ENCODE measurements at places on chromosomes 16 and 17.

- DNase-seq, result no peak
Observed at GRCh38 chr17:57669671-57670529, 75.2 kb downstream of the CCDC182 start.

DNA sequence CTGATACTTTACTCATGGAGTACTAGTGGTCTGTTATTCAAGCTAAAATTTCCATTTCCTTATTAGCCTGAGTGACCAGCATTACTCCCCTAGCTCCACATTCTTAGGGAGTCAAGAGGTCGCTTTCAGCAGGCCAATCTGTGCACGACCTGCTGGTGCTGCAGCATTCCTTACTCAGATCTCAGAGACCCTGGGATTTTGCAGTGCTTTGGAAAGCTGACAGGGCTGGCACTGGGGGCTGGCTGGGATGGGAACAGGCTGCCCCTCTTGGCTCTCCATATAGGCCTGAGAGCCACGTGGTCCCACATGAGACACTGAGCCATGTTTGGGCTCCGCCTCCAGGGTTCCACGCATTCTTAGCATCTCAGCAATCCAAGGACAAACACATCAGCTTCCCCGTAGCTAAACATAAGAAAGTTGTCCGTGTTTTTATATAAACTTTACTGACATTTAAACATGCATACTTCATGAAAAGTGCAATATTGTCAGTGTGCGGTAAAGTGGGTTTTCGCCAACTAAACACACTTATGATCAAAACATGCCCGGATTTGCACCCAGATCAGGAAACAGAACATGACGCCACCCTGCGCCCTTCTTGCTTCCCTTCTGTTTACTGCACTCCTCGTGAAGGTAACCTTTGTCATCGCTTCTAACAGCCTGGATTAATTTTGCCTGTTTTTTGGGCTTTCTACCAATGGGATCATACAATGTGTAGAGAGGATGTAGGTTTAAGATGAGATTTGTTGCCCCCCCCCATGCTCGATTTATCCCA, 254.5 kb upstream of the CACNG5 start:
- DNase-seq, result no peak

DNA sequence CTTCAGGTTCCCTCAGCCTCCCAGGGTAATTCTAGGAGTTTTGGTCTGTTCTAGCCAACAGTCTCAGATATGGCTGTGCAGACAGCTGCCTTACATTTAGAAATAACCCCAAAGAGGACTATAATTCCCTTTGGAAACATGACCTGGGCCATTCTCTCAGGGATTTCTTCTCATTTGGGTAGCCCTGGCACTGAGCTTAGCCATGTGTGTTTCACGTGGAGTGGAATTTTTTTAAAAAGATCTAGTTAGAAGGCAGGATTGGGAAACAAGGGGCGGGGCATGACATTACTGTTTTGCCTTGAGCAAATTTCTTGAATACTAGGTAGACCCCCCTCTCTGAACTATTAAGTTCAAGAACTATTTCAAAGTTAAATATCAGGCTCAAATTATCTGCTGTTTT, 29.6 kb upstream of the MRC2 start:
- peak; percentile 58 for DNase-seq

GRCh38 chr17:33593991-33594390, 300.9 kb upstream of the ASIC2 start:
- DNase-seq, result no peak

GRCh38 chr17:69535016-69535570, 120.6 kb downstream of the MAP2K6 start:
- no peak for DNase-seq

DNA sequence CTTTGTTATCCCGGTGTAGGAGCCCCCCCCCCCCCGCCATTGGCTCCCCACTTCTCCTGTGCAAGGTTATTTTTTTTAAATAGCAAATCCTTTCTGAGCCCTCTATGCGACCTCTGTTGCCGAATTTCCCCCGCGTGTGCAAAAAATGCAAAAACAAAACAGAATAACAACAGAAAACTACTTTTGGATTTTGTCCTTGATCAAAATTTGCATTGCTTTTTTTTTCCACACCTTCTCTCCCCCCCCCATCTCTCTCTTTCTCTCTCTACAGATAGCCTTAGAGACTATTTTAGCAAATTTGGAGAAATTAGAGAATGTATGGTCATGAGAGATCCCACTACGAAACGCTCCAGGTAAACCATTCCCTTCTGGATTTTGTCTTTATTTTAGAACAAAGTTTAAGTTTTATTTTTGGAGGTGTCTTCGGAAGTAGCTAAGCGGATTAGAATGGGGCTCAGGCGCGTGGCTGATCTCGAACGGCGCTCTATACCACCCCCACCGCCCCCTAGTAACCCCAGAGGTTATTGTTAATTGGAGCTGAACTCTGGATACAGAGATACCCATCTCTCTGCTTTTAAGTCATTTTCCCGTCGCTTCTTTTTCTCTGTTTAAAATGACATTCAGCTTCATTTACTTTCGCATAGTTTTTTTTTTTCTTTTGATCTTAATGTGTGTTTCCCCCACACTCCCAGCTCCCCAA, 1.0 kb downstream of the MSI2 start:
- DNase-seq, result no peak

GRCh38 chr17:63378411-63379375, 67.4 kb downstream of the CYB561 start:
- DNase-seq, result no peak

DNA sequence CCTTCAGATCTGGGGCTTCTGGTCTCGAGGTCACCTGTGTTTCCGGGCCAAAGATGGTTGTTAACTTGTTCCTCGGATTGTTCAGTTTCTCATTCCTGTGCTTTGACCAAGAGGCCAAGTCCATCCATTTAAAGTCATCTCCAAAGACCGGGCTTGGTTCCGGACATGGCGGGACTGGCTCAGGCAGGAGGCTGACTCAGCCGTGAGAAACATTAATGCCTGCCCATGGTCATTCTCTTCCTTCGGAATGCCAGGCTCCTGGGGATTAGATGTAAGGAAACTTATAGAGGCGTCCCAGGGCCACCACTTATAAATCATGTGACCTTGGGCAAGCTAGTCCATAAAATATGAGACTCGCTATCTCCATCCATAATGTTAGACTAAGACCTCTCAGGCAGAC, 13.6 kb upstream of the NKD1 start:
- DNase-seq, result no peak

DNA sequence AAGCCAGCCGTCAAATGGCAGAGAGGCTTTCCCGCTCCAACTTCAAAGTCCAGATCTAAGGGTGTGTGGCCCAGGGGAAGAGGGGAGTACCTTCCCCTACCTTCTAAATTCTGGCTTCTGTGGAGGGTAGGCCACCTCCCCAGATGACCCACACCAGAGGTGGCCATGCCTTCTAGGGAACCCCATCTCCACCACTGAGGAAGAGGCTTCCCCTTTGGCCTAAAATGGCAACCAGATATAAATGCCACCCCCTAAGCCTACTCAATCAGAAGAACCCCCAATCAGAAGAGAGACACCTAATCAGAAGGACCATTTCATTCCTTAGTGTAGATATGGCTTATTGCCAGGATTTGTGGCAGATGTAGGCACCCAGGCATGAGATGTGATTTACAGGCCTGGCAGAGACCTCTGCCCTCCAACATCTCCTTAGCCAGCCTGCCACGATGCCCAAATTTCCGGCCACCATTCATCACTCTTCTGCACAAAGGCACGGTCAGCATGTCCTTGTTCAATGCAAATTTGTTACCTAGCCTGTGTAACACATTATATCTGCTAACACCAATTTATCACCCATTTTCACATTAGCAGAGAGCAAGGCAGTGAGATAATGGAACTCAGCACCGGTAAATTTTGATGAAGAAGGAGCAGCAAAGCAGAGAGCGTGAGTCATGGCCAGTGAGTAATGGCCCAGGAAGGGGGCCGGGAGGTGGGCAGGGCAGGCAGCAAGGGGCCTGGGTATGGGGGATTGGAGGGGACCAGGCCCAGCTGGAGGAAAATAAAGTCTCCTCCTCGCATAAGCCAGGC, 1.2 kb upstream of the MGAT5B start:
- DNase-seq, result no peak

DNA sequence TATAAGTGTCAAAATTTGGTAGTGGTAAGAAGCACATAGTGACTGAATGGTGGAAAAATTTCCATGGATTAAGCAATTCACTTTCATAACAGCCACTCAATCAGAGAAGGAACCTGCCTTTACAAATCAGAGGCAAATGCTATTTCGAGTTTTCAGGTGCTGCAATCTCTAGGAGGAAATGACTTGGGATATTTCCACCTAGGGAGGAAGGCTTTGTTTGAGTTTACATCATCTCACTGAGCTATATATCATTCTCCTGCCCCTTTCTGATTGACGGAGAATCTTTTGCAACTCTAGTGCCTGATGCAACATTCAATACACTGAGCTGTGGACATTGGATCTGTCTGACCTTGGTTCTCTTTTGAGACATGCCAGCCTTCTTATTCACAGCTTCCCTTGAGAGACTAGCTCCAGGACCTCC, 26.3 kb downstream of the MARCHF10 start:
- DNase-seq, result no peak

- no peak for DNase-seq
Observed at GRCh38 chr16:73053364-73054124, 5.6 kb upstream of the ZFHX3 start.

DNA sequence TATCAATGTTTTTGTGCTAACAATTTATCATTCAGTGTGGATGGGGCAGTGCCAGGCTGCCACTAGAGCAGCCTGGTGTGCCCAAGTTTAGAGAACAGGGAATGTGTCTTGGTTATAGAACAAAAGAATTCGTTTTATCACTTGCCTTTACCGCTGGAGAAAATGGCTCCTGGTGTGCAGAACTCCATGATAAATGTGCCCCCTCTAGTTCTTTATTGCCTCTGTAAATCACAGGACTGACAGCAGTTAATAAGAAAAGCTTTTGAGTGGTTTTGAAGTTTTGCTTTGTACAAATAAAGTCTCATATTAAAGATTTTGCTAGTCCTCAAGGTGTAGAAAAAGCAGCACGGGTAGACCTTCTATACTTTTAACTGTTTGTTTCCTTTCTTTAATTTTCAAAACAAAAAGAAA, 28.2 kb upstream of the PSMD7 start:
- DNase-seq, result no peak

GRCh38 chr17:49454050-49454449, 39.4 kb upstream of the PHB1 start:
- DNase-seq, result no peak

DNA sequence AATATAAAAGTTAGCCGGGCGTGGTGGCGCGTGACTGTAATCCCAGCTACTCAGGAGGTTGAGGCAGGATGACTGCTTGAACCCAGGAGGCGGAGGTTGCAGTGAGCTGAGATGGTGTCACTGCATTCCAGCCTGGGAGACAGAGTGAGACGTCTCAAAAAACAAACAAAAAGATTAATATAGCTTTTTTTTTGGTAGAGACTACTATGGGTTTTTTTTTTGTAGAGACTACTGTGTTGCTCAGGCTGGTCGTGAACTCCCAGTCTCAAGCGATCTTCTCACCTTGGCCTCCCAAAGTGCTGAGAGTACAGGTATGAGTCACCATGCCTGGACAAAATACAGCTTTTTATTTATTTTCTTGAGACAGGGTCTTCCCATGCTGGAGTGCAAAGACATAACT, 20.2 kb downstream of the ZNRF1 start:
- no peak for DNase-seq

DNA sequence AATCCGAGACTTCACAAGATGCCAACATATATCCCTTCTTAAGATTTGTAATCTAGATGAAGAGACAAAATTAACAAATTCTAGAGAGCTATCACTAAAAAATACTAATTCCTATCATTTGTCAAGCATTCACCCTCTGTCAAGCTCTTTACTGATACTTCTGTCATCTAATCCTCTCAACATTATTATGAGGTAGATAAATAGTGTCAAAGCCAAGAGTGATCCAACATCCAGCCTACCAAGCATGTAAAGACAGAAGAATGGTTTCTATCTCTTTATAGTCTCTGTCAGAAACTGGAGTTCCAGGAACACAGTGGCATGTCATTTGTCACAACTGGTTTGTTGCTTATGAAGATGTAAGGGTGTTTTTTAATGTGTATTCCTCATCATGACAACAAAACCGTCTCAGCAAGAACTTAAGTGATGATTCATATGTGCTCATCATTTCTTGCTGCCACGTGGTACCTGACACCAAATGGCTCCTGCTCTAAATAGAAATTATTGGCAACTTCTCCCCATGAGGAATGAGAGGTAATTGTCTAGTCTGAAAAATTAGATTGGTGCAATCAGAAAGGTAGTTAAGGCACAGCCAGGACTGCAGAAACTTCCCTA, 196.8 kb downstream of the TOX3 start:
- no peak for DNase-seq
